Fibroblast of gingiva (primary cell): ENCODE measurements at places on chromosomes 6 and 20.

- DNase-seq = no peak
Observed at GRCh38 chr20:17628101-17628841, 53.8 kb downstream of the RRBP1 start.

DNA sequence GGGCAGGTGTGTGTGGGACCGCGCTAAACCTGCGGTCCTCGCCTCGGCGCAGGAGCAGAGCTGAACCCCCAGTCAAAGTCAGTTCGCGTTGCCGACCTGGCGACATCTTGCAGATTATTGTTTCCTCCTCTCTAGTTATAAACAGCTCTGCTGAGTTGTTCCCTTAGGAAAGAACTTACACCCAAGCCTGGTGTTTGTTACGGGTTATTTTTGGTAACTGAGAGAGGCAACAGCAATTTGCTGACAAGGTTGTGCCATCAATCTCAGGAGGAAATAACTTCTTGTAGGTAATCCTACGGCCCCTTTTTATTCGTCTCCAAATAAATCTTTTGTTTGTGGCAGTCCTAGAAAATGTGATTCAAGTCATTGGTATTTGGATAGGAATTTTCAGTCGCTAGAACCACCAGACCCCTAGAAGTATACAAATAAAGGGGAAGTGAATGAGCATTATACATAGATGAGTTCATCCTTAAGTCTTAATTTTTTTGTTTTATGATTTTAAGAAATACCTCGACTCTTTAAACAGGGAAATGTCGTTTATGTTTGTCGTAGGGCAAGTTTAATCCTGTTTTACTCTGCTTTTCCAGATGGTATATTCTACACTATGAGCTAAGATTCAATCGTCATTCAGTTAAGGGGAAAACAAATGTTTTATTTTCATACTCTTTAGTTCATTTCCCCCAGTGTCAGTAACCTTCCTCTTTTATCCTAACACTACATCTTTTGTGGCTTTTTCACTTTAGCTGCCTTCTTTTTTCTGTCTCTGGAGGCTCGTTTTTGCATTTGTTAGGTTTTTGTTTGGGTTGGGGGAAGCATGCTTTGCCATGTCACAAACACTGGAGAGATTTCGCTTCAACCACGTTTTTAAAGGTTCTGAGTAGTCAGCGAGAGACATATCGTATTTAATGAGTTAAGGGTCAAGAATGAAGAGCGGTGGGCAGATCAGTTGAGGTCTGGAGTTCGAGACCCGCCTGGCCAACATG lies 1.2 kb downstream of the PM20D2 start:
- no peak for DNase-seq

DNA sequence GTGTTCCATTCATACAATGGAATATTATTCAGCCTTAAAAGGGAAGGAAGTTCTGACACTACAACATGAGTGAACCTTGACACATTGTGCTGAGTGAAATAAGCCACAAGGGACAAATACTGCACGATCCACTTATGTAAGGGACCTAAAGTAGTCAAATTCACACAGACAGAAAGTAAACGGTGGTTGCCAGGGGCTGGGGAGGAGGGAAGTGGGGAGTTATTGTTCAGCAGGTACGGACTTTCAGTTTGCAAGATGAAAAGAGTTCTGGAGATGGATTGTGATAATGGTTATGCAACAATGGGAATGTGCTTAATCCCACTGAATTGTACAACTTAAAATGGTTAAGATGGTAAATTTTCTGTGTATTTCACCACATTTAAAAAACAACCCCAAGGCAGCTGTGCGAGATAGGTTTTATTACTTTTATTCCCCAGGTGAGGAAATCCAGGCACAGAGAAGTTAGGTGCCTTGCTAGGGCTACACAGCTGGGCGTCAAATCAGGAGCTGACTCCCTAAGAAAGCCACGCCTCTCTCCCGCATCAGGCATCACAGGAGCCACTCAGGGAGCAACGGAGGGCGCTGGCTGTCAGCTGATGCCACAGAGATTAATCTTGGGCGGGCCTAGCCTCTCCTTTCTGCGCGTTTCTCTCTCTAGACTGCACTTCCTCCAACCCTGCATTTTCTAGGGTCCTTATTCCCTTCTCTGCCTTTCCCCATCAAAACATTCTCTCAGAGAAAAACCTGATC lies 9.3 kb upstream of the TRAF3IP2 start:
- DNase-seq = no peak

DNA sequence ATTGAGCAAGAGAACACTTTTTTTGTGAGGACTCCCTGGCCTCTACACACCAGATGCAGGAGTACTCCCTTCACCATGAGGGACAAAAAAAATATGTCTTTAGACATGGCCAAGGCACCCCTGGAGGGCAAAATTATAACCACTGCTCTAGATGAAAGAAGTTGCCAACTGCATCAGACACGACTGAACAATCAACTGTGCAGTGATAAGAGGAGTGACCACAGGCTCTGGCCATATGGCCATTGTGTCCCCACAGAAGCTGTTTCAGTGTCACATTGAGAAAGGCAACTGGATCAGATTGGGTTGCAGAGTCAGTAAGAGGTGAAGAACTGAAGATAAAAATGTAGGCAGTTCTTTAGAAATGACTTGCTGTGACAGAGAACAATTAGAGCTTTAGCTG lies 85.7 kb downstream of the C6orf118 start:
- no peak for DNase-seq

- peak; percentile 98 for DNase-seq
Observed at GRCh38 chr6:43629505-43630300, 639 bp upstream of the GTPBP2 start.

DNA sequence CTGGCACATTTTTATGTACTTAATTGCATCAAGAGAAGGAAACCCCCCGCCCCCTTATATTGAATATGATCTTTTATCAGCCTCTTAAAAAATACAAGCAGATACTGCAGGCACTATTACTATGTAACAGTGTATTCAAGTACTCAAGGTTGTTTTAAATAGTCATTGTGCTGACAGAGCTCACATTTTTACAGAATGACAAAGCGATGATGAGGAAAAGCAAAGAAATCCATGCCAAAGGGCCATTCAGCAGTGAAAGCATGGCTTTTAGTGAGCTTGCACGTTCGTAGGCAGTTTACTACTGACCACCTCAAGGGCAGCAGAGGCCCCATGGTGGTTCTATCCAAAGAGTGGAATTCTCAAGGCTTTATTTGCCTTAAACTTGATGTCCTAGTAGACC lies 146.8 kb downstream of the RPS12 start:
- DNase-seq = peak; percentile 44

GRCh38 chr20:60966766-60967165 lies 285.3 kb upstream of the CDH4 start:
- DNase-seq = no peak

GRCh38 chr20:47042464-47042863 lies 147.8 kb downstream of the EYA2 start:
- DNase-seq = no peak

DNA sequence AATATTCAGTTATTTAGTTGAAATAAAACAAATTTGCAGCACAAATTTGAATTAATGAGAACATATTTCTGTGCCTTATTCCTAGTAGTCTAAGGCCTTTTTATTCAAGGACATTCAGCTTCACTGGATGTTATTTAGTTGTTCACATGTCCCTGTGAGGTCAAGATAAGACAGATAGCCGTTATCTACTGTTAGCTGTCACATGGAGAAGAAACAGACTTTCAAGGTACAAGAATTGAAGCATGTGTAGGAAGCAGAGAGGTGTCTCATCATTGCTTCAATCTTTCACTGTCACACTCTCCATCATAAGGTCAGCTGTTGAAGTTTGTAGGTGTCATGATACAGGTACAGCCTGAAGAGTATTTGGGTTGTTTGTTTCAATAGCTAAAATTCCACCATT lies 112.9 kb upstream of the JAG1 start:
- no peak for DNase-seq

DNA sequence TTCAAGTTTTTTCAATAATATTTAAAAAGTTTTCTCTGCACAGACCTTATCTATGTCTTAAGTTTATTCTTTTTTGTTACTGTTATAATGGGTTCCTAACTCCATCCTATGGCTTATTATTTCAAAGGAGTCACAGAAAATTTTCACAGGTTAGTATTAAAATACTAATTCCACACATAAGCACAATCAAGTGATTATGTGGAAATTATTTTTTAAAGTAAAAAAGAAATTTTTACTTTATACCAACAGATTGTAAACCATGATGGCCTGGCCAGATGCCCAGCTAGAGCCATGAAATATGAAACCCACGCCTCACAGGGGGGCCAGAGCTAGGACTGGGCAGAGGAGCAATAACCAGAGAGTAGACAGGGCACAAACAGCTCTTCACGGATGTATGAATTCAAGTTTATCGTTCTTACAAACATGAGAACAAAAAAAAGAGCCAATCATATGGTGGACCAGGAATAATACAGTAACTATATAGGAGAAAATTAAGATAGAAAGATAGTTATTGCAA lies 34.0 kb downstream of the NUDT3 start:
- DNase-seq = peak; percentile 67

DNA sequence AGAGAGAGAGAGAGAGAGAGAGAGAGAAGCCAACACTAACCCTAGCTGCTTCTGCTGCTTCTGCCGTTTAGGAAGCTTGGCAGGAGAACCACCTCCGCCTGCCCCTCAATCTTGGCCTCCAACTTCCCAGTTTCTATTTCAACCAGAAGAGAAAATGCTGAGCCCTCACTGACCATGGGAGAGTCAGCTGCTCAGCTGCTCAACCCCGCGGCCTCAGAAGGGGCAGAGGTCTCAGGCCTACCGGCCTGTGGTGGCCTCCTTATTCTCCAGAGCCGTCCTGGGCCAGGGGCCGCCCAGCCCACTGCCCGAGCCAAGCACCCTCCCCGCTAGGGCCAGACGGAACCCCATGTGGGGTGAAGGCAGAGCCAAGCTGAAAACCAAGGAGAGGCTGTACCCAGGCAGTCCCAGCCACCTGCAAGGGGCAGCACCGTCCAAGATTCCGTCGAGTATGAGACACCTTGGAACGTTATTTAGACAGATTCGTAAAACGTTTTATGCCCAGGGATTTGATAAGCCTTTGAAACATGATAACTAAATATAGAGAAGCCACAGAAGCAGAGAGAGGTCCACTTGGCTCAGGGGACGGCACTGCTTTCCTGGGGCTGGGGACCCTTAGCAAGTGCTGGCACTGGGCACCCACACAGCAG lies 116.6 kb downstream of the DLL1 start:
- DNase-seq = no peak

DNA sequence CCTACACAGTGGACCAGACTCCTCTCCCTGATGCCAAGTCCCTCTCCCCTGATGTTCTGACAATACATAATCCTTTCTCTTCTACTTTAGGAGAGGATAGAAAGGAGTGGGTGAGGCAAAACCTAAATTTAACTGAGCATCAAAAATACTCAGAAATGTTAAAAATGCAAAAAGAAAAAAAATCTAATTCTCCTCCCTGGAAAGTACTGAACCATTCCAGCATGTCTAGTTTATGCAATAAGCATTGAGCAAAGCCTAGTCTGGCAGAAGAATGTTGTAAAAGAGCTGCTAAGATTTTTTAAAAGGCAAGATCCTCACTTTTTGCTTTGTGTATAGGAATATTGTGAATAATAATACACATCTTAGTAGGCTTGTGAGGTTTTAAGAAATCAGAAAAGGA lies 116.6 kb upstream of the STXBP5 start:
- peak; percentile 58 for DNase-seq

DNA sequence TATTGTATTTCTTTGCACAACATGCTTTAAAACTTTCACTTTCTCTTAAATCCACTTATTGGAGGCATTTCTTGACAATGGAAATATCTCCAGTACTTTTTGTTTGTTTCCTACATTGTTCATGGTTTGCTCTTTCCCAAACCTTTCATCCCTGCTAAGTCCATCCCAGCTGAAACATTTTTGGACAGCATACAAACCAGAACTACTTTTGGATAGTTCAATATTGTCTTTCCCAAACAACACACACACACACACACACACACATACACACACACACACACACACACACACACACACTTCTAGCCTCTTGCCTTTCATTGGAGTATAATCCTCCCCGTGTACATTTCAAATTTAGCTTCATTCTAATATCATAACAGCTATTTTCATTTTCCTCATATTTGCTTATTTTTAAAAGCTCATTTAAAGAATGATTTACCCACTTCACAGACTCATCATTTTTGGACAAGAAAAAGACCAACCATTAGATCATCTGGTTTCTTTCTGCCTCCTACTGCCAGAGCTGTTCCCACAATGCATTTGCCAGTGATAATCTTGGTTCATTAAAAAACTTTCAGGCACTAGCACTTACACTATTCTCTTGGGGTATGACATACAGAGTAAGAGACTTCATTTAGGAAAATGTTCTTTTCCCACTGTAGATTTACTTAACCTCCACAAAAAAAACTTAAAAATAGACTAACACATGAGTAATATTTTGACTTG lies 248.1 kb downstream of the CD109 start:
- no peak for DNase-seq

- no peak for DNase-seq
Observed at GRCh38 chr6:154538640-154539191, 28.2 kb upstream of the CNKSR3 start.

DNA sequence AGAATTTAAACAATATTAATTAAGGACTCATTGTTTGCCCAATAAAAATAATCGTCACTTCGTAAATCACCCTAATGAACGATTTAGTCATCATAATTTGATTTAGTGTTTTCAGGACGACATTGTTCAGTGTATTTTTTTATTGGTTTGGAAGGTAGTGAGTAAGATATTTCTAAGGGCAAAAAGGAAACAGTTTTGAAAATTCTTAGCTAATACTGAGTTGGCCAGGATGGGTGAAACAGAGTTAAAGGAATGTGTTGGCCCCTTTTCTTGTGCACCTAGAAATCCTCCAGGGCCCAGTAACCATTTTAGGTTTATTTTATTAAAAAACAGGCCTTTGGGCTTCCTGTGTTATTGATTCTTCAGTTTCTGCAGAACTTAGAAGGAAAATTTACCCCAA lies 25.3 kb downstream of the ANKS1A start:
- DNase-seq = no peak

GRCh38 chr20:59705651-59706399 lies 101.5 kb downstream of the PHACTR3 start:
- no peak for DNase-seq

- DNase-seq = no peak
Observed at GRCh38 chr6:154427446-154427845, 70.8 kb upstream of the IPCEF1 start.

GRCh38 chr20:19775353-19776253 lies 17.5 kb downstream of the RIN2 start:
- DNase-seq = no peak

GRCh38 chr6:6610031-6610591 lies 21.6 kb downstream of the LY86 start:
- DNase-seq = no peak

GRCh38 chr20:41110930-41111577 lies 26.3 kb upstream of the PLCG1 start:
- no peak for DNase-seq

DNA sequence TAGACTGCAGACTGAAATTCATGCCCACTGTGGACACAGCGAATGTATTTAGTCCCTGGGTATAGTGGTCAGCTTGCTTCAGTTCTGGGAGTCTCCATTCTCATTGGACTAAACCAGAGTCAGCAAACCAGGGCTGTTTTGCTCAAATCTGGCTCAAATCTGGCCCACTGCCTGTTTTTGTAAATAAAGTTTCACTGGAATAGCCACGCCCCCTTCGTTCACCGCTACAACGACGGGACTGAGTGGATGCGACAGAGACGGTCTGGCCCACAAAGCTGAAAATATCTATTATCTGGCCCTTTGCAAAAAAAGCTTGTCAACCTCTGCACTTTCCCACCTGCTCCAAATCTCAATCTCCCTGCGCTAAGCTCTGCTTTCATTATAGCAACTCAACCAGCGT lies 135.4 kb downstream of the BMP7 start:
- no peak for DNase-seq

GRCh38 chr6:45021676-45022075 lies 306.5 kb upstream of the RUNX2 start:
- DNase-seq = no peak
